ENCODE measurements at places on chromosomes 6 and 20. TPM values are rescaled to one million over a fixed set of nuclear protein-coding genes. Genes with fewer than 3 reads are reported as not detected.

Gene HCRTR2
- total RNA-seq = not detected

Gene OR2B6
- total RNA-seq = not detected

Gene AVP
- total RNA-seq = not detected

Gene B3GAT2
- not detected for total RNA-seq

Gene BRD2
- total RNA-seq = 306 TPM

Measured in transverse colon (tissue), 4 donors.